CD4-positive, alpha-beta T cell treated with Interleukin-6 for 4 hours (primary cell): ENCODE measurements at places on chromosomes 4 and X.

DNA sequence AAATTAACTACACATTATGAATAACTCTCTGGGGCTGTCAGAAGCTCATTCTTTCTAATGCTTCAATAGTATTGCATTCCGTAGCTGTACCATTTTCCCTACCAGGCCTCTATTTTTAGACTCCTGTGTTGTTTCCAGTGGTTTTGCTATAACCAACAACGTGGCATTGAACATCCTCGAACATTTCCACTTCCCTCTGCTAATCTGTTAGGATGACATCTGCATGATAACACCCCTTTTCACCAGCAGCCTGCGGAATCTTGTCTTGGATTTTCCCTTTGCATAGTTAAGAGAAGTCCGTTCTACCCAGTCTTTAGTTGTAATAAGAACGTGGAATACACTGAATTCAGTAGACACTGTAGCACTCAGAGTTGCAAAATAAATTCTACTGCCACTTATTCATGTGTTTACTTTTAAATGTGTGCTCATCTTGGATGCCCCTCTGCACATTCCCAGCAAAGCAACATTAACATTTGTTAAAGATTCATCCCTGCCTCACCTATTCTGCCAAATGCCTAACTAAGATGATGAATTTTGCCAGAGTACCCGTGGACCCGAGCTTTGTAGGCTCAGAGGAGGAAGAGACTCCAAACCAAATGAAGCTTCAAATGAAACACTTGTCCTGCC is 55.6 kb downstream of the SEL1L3 start:
- no peak for DNase-seq

DNA sequence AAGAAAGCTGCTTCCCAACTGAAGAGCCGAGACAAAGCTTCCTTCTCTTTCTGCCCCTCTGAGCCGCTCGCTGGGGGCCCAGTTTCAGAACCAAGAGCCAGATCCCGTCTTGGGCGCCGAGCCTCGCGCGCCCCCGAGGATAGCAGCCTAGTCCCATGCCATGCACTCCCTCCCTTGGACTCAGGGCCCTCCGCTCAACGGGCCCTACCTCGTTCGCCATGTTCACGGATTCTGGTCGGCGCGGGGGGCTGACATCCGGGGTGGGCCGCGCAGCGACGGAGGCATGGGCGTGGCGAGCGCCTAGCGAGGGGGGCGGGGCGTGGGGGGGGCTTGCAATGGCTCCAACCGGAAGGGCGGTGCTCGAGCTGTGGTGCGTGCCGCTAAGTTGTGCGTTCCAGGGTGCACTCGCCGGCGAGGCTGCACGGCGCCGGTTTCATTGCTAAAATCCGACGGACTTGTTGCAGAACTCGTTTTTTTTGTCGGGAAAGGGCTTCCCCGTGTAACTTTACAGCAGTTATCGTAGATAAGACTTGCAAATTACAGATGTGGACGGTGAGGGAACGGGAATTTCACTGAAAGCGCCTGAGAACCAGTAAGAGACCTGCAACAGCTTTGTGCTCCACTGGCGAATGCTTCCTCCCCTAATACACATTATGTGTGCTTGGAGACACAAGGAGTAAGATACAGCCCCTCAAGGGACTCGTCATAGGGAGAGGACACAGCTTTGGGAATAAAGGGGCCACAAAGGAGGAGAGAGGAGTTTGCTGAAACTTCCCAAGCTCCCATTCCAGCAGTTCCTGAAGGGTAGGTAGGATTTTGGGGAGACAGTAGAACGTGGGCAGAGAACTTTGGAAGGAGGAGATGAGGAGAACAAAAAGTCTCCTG is at the start of gene ADH5:
TSS of gene ADH5 (minus strand) at position 308 of the 885 bp plus-strand sequence. CDS start at position 220, 88 bp downstream.
- peak; percentile 95 for DNase-seq

- DNase-seq: peak; percentile 68
Observed at GRCh38 chrX:46573331-46573891, at the start of gene CHST7. Gene CHST7 (plus strand): TSS chrX:46573765. CDS start chrX:46573932, 167 bp downstream.

- no peak for DNase-seq
Observed at GRCh38 chr4:72451349-72451748, 117.7 kb downstream of the ADAMTS3 start.

DNA sequence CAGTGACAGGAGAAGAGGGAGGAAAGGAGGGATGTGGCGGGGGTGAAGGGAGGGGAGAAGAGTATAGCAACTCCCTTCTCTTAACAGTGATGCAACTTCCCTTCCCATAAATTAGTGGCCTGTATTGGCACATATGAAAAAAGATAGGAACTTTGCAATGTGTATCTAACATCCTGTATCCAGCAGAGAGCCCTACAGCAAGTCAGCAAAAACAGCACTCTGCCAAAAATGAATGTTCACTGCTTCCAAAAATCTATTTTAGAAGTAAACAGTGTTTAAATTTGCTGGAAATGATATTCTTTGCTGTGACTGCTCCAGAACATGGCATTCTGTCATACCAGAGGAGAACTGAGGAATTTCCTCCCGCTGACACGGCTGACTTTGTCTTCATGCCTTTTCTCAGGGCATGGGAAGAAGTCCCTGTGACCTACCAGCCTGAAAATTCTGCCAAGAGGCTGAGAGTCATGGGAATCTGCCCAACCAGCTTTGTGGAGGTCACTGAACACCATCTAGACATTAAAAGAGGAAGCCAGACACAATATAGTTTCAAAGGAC is 343.4 kb upstream of the RASGEF1B start:
- DNase-seq: no peak

DNA sequence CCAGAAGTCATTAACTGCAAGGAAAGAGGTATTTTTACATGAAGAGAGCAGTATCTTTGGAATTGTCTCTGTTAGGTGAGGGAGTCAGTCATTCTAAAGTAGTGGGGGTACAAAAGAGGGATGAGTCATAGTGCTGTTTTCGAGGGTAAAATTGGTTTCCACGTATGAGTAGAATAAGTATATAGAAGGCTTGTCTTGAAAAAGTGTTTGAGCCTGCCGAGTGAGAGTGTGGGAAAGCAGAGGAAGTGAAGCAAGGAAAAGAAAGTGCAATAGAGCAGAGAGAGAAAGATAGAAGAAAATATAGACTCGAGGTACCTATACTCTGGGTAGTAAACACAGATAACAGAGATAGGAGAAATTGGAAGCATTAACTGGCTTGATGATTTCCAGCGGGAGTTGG is 696.4 kb downstream of the DMD start:
- no peak for DNase-seq

DNA sequence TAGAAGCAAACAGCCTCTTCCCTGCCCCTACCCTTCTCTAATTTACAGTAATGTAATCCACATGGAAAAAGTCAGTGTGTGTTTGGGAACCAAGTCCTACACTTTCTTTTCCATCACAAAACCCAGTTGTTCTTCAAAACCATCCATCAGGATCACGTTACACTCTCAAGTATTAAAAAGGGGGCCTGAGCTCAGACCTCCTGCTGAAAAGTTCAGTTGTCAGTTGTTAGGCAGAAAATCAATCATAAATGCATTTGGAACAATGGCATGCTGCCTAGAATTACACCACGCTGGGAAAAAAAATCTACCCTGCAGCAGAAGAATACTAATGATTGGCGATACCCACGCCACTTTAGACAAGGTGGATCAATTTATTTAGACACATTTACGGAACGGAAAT is 236.5 kb downstream of the PARM1 start:
- no peak for DNase-seq

- DNase-seq: no peak
Observed at GRCh38 chrX:12872741-12873140, 5.9 kb downstream of the TLR7 start.

DNA sequence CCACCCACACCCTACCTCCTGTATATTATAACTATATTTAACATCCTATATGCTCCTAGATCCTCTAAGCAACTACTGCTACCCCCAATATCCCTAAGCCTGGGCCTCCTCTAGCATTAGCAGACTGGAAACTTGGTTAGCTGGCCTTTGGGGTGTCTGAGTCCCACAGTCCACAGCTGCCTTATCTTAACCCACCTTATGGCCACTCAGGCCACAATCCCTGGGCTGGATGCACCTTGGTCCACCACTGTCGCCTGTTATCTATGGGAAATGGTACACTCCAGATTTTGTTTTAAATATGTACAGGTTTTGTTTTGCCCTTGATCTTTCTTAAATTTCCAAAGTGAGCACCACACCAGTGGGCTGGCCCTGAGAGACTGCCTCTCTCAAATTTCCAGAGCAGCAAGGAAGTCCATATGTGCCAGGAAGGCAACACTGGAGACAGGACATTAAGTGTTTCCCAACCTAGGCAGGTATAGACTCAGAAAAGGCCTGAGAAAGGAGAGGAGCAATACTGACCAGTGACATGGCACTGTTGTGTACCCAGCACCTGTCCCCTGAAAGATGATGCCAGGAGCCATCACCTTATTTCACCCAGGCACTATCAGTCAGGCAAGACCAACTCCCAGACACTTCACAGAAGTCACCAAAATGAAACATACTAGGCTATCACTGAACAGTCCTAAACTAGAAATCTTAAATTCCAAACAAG is 921 bp downstream of the PFKFB1 start:
- no peak for DNase-seq

DNA sequence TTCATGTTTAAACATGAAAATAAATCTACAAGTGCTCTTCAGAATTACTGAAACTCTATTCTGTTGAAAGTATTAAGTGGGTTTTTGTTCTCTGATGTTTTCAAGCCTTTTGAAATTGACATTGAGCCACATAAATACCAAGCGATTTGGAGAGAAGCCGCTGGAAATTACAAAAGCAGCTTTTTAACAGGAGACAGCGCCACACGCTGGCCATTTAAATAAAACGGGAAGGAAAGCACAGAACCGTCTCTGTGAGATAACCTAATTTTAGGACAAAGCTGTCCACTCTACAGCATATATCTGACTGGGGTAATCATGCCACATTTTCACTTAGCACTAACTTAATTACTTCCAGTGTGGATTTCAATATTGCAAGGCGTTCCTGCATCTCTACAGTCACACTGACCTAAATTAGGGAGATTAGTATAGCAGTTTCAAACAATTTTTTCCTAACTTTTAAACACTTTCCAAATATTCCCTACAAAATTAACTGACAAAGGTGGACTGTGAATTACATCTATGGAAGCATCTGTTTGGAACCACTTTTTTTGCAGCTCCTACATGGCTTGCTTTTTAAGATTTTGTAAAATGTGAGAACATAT is 6.8 kb upstream of the ANOS1 start:
- DNase-seq: peak; percentile 19

GRCh38 chr4:91936311-91936710 is 367.5 kb upstream of the GRID2 start:
- no peak for DNase-seq

DNA sequence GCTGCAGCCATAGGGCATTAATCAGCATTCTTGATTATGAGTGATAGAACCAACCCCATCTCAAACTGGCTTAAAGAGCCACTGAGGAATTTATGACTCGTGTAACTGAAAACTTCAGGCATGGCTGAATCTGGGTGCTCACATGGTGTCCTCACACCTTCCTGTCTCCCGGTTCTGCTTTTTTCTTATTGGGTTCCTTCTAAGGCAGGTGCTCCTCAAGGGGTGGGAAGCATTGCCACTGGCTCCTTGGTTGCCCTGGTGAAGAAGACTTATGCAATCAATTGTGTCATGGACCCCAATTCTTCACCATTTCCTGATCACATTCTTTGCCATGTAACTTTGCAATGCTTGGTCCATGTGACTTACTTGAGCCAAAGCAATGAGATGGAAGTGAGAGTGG is 4.3 kb upstream of the ZCCHC4 start:
- DNase-seq: no peak

GRCh38 chr4:2583092-2583491 is 46.6 kb downstream of the FAM193A start:
- DNase-seq: no peak

DNA sequence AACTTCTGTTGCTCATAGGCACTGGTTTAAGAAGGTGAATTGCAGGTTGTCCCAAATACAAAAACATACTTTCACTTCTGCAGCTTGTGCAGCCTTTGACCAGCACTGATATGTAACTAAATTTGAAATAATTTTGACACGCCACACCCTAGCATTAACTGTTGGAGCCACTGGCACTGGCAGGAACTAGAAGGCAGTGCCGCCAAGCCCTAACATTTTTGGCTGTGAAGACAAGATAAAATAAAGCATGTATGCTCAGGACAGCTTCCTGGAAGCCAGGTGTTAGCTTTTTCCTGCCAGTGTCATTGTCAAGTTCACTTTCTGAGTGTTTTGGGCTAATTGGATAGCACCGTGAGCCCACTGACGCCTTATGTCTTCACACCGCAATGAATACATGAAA is 65.3 kb upstream of the FBXW7 start:
- no peak for DNase-seq

- DNase-seq: no peak
Observed at GRCh38 chr4:151389311-151389710, 19.7 kb upstream of the FHIP1A start.

DNA sequence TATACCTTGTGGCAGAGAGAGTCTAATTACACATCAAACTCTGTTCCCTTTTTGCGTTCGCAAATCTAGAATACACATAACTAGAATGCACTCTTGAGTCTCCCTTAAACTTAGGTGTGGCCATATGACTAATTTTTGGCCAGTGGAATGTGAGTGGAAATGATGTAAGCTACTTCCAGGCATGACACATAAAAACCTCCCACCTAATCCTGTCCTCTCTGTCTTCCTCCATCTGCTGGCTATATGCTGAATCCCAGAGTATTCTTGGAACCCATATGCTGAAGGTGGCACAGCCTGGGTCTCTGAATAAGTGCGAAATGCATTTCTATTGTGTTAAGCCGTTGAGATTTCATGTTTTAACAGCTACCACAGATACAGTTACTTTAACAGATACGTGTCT is 269.9 kb upstream of the NRK start:
- DNase-seq: no peak

- DNase-seq: no peak
Observed at GRCh38 chr4:73821325-73821724, 15.2 kb upstream of the CXCL6 start.

- no peak for DNase-seq
Observed at GRCh38 chrX:136627409-136627808, 20.5 kb upstream of the CD40LG start.

- no peak for DNase-seq
Observed at GRCh38 chr4:97998203-97998602, 145.1 kb downstream of the STPG2 start.

DNA sequence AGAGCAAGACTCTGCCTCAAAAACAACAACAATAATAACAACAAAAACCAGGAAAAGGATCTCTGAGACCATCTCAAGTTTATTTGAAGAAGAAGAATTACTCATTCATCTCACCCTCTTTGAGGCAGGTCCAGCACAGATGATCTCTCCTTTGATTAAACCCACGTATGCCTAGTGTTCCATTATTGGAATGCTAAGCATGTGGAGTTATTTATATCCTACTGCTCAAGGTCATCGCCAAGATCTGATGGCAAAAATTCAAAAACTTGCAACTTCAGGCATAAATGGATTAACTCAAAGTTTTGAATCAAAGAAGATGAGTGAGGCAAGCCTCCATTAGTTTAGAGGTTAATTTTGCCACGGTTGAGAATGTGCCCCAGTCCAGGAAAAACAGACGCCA is 184.2 kb downstream of the DHRSX start:
- no peak for DNase-seq

- DNase-seq: no peak
Observed at GRCh38 chr4:2652415-2653160, 103.5 kb downstream of the TNIP2 start.

DNA sequence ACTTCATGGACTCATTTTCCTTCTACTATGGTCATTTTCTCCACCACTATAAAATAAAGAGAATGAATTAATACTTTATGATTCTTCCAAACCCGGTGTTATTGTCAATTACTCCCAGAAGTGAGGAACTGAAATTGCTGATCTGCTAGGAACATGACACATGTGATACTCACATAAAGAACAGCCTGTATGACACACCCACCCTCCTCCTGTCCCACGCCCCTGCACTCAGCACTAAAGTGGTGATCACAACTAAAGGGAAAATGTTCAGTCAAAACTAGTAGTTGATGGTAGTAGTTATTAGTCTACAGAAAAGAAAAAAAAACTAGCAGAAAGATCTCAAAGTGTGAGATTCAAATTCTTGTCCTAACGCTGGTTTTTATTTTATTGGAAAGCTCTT is 1508.3 kb downstream of the RAPGEF2 start:
- no peak for DNase-seq
